ENCODE measurements at places on chromosomes 13 and 19.
A peak's percentile ranks its signal among the peaks of the same experiment; 100 is the strongest.

- DNase-seq: peak; percentile 31
Observed at GRCh38 chr19:18940769-18941627, at the start of gene HOMER3. HOMER3 (minus strand) TSS chr19:18941217; CDS start chr19:18938982, 2,235 bp downstream.

- no peak for DNase-seq
Observed at GRCh38 chr13:45592758-45593157, 22.8 kb downstream of the ERICH6B start.

DNA sequence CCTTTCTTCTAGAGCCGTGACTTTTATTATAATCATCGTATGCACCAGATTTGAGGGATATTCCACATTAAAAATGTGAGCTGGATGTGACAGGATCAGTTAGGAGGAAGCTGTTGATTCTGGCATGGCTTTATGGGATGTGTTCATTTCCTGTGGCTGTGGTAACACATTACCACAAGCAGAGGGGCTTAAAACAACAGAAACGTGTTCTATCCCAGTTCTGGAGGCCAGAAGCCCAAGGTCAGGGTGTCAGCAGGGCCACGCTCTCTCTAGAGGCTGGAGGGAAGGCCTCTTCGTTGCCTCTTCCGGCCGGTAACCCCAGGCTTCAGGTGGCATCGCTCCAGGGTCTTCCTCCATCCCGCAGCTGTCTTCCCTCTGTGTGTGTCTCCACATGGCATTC lies 14.5 kb downstream of the MED25 start:
- no peak for DNase-seq

- no peak for DNase-seq
Observed at GRCh38 chr13:50916701-50917184, 7.2 kb downstream of the RNASEH2B start.

- DNase-seq: no peak
Observed at GRCh38 chr13:20713751-20714150, 10.3 kb downstream of the IL17D start.
